ENCODE measurements at places on chromosomes 2 and 18.

GRCh38 chr2:189865826-189866225, 81.6 kb downstream of the PMS1 start:
- no peak for DNase-seq

DNA sequence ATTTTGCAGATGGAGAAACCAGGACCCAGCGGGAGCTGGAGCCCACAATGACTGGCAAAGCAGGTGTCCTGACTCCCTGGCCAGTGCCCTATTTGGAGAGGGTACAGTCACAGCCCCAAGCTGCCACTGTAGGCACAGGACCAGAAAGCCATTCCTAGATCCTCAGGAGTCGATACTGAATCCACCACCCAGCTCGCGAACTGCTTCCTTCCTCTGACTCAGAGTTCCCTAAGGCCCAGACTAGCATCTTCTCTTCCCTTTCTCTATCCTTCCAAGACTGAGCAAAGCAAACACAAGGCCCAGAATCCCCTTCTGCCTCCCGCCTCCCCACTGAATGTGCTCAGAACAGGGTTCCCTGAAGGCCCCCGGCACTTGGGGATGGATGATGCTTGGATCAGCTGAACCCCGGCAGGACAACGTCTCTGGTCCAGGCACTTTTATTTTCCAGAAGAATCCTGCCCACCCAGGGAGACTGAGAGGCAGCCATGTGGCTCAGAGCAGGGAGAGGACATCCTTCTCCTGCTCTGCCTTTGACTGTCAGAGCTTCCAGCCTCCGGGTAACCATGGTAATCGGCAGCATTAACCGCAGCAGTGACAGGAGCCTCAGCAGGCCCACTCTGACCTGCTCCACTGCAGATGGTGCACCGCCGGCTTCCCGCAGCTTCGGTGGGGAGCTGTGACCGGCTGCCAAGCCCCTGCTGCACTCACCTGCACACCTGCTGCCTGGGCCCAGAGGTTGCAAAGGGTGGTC, 34.8 kb upstream of the KLHL29 start:
- DNase-seq, result no peak

DNA sequence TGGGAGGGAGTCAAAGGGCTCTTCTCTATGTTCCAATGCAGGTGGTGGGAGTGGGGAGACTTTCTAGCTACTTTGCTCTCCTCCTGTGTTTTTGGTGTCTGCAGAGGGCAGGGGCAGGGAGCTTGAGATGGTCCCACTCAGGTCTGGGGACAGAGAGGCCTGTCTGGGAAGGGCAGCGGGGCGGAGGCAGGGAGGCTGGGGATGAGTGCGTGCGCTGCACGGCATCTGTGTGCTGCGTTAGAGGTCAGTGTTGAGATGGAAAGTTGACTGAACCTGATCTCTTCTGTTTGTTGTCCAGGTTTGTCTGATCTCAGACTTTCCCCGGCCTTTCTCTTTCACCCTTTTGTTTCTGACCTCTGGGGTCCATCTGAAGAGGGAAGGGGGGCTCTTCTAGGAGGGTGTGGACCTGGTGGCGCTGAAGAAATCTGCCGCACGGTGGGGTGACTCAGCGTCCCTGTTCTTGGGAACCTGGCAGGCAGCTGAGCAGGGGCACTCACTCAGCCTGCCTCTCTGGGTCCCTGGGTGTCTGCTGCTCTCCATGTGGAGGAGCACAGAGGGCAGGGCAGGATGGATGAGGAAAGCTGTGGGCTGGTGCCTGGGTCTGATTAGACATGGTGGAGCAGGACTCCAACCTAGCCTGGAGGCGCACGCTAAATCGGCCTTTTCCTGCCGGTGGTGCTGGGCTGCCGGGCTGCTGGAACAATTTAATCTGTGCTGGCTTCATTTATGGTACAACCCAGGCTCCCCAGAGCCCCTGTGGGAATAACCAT, 24.1 kb downstream of the IGFBP2 start:
- DNase-seq, result no peak

DNA sequence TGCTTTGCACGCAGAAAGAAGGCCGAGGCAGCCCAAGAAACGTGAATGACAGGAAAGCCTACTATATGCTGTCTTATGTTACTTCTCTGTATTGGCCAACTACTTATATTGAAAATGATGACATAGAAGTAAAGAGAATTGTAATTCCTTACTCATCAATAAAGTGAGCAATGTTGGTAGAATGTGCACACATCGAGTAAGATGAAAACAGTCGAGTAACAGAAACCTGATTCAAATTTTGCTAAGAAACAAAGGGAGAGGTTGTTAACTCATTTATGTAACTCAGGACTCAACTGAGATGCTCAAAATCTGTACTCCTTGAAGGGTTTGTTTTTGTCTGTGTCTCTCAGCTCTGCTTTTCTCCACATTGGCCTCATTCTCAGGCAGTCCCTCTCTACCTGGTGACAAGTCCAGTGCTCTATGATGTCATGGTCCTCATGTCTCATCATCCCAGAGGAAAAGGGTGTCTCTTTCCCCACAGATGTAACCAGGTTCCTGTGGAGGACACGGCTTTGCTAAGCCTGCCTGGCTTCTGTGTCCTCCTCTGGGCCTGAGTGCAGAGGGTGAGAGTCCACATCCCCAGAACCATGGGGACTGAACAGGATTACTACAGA, 30.3 kb upstream of the CCDC93 start:
- DNase-seq, result no peak

GRCh38 chr2:96146881-96147592, 1.8 kb upstream of the DUSP2 start:
- DNase-seq, result no peak

DNA sequence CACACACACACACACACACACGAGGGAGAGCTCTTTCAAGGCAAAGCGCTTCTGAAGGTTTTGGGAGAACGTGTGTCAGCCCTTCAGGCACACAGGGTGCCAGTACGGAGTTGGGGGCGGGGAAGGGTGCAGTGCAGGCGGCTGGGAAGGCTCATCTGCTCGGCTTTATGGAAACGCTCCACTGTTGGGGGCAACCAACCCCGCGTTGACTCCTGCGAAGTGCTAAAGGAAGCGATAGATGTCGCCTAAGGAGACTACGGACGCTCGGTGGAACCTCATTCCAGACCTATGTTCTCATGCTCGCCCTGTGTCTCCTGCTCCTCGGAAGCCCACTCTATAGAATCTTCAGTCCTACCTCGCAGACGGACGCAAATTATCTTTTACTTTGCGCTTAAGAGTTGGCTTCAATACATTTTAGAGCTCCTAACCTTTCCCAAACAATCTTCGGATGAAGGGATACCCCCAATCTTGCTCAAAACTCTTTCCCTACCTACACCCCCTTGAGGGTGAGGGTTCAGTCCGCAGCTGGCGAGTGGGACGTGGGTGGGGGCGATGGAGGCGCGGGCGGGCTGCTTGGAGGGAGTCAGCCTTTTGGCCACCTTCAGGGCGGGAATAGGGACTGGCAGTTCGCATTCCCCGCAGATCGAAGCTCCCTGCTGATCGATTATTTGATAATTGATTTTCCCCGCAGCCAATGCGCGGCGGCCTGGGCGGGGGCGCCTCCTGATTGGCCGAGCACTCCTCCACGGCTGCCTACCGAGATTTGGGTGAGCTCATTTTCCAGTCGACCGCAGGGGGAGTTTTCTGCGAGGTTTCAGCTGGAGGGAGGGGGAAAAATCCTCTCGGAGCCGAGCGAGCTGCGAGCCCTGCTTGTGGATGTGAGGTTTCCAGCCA, 1.9 kb upstream of the MEIS1 start:
- DNase-seq, result peak; percentile 96

- no peak for DNase-seq
These were observed 566.0 kb downstream of the TMX3 start for GRCh38 chr18:68148863-68149262.

GRCh38 chr2:103898561-103898960, 955.4 kb upstream of the POU3F3 start:
- no peak for DNase-seq

DNA sequence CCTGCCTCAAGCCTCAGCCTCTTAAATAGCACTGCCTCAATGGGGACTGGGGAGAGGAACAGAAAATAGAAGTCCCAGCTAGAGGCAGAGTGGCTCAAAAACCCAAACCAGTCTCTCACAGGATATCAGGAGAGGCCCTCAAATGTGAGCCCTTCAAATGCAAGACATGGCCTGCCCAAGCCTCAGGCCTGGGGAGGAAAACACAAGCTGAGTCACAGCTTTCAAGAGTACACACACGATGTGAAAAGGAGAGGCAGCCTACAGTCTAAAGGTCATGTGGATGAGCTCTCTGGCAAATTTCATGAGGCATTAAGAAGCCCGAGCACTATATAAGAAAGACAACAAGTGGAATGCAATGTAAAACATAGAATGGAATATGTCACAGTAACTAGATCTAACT, 316.6 kb upstream of the MEX3C start:
- no peak for DNase-seq

- DNase-seq, result no peak
These were observed 48.0 kb downstream of the TRABD2A start for GRCh38 chr2:84832772-84833461.

GRCh38 chr2:8486141-8486540, 195.7 kb upstream of the ID2 start:
- DNase-seq, result no peak

DNA sequence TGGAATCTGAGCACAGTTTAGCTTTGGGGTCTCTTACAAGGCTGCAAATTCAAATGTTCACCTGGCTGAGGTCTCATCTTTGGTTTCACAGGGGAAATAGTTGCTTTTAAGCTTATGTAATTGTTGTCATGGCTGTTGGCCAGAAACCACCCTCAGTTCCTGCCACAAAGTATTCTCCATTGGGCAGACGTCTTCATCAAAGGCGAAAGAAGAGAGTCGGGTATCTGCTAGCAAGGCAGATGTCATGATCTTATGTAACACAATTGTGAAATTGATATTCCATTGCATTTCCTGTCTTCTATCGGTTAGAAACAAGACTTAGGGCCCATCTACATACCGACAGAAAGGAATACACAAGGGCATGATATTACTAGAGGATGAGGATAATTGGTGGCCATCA, 816.2 kb downstream of the MBD2 start:
- no peak for DNase-seq

DNA sequence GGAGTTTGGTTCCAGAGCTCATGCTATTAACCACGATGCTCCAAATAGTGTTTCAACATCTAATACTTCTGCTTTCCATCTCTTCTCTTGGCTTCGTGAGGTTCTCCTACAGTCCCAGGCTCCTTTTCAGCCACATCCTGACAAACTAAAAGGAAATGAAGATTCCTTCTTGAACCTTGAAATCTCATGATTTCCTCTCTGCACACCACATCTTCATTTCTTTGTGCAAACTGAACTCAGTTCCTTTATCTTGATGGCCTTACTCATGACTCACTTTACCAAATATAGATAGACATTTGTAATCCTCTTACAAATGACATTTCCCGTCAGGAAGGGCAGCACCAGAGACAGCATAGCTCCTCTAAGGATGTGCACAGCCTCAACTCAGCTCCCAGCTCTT, 50.0 kb upstream of the ITGA4 start:
- DNase-seq, result no peak

DNA sequence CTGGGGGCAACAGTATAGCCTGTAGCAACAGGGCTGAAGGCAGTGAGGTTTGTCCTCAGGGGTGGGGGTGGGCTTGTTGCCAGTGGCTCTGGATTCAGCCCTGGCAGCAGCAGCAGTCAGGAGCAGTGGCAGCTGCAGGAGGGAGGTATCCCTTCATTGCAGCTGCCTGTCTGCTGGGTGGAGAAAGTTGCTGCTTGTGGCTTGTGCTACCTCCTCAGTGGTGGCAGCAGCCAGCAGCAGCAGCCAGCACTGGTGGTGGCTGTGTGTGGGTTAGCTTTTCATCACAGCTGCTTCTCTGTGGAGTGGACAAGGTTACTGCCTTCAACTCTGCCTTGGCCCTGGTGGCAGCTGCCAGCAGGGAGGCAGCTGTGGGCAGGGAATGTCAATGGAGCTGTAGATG, 94.9 kb downstream of the ARL6IP6 start:
- DNase-seq, result no peak
